ENCODE measurements at places on chromosomes 13 and 19.

DNA sequence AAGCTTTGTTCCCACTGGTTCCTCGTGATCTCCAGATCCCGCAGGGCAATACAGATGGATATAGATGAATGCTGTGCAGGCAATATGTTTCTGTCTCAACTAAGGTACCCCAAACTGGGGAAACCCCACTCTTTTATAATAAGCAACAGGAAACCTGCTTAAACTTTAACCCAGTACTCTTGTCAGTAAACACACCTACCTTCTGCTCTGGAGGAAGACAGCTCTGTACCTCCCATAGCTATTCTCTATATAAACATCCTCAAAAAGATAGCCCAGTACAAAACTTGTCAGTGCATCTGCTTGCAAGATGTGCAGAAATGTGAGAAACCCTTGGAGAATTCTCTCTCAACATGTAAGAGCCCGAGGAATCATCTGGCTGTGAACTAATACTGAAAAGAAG is 583.6 kb downstream of the OLFM4 start:
- no peak for DNase-seq

DNA sequence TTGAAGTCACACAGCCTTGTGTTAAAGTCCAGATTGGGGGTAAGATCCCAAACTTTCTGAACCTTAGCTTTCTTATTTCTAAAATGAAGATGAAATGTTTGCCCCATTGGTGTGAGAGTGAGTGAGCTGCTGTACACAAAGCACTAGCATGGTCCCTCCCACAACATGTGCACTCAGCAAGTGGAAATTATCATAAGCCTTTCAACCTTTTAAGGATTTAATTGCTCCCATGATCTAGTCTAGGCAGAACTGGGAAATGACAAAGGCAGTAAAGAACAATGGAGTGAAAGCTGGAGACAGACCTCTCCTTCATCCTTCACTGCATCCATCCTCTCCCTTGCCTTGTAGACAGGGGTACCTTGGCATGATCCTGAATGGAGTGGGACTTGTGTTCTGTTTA is 76.0 kb upstream of the GPR12 start:
- no peak for DNase-seq

DNA sequence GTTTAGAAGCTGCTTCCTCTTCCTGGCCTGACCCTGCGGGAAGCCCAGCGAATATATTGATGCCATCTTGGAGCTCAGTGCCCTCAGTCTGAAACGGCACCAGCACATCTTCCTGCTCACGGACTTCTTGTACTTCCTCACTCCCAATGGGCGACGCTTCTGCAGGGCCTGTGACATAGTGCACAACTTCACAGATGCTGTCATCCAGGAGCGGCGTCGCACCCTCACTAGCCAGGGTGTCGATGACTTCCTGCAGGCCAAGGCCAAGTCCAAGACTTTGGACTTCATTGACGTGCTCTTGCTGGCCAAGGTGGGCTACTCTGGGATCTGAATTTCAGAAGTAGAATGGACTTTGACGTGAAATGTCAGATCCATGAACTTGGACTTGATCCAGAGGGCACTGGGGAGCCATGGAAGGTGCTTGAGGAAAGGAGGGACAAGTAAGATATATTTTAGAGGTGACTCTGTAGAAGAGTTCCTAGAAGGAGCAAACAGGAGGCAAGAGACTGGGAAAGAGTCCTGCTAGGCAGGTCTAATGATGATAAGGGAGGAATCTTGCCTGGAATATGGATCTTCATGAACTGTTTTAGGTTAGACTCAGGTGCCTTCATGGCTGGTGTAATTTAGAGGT is 38.4 kb upstream of the CYP4F8 start:
- no peak for DNase-seq

DNA sequence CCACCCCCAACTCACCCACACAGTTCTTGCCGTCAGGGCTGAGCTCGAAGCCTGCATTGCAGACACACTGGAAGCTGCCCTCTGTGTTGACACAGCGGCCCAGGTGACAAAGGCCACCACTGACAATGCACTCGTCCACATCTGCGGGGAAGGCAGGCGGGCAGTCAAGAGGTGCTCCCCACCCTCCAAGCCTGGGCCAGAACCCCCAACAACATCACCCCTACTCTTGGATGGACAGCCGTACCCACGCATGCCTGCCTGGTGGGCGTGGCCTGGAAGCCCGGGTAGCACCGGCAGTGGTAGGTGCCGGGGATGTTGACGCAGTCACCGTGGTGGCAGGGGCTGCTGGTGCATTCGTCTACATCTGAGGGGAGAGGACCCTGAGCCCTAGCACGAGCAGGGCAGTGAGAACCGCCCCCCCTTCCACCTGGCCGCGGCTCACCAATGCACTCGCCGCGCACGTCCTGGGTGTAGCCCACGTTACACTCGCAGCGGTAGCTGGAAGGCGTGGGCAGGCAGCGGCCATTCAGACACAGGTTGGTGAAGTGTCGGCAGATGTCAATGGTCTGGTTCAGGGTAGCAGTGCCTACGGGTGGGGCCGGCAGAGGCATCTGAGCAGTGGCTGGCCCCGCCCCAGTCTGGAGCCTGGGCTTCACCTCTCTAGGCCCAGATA is 13.3 kb downstream of the FBN3 start:
- no peak for DNase-seq

DNA sequence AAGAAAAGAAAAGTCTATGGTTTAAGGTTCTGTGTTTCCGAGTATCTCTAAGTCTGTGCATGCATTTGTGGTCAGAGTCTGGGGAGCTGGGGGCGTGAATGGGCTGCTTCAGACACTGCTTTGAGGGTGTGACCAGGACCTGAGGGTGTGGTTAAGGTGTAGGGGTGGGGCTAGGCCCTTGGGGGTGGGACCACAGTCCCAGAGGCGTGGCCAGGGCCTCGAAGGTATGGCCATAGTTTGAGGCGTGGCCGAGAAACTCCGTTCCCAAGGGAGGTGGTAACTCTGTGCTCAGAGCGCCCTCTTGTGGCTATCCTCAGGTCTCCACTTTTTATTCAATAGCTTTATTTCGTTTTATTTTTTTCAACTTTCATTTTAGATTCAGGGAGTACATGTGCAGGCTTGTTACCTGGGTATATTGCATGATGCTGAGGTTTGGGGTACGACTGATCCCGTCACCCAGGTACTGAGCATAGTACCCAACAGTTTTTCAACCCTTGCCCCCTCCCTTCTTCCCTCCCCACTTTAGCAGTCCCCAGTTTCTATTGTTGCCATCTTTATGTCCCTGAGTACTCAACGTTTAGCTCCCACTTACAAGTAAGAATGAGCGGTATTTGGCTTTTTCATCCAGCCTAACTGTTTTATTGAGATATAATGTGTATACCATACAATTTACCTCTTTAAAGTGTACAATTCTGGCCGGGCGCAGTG is 7.0 kb upstream of the CBLC start:
- peak; percentile 95 for DNase-seq

GRCh38 chr19:40221858-40222619 is 3.9 kb upstream of the TTC9B start:
- DNase-seq = peak; percentile 85

DNA sequence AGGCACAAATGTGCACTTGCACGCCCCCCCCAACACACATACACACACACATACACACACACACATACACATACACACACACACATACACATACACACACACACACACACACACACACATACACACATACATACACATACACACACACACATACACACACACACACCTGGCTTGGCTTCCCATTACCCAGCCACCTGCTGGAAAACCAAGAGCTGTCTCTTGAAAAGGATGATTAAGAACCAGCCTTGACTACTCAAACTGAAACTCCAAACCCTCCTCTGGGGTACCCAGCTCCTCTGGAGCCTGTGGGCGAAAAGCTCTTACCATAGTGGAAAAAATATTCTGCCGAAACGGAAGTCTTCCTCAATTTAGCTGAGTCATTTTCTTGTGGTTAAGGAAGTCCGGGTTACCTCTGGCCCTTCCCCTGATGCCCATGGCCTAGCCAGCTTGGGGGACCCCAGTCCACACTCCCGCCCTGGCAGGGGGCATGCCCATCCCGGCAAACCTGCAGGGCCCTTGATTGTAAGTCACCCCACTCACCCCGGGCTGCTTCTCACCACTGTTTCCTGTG is 21.9 kb downstream of the CEBPA start:
- no peak for DNase-seq

- no peak for DNase-seq
Measured at GRCh38 chr19:5567360-5567969, at the start of gene TINCR. TINCR (minus strand) TSS chr19:5567953.

DNA sequence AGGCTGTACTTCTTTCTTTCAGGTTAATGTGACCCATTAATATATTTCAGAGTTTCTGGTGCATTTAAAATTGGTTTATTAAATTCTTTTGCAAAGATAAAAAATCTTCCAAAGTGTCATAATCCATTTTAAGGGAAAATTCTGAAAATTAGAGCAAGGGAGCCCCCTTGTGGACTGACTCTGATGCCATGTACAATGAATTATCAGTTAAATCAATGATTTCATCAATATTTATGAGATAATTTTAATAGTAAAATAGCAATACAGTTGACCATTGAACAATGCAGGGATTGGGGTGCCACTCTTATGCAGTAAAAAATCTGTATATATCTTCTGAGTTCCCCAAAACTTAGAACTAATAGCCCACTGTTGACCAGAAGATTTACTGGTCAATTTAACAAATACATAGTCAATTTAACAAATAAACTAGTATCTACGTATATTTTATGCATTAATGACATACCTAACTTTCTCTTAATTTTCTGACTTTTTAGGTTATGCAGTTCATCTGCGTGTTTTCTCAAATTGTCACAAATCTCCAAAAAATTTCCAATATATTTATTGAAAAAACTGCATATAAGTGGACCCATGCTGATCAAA is 479.1 kb upstream of the MIR17HG start:
- no peak for DNase-seq

DNA sequence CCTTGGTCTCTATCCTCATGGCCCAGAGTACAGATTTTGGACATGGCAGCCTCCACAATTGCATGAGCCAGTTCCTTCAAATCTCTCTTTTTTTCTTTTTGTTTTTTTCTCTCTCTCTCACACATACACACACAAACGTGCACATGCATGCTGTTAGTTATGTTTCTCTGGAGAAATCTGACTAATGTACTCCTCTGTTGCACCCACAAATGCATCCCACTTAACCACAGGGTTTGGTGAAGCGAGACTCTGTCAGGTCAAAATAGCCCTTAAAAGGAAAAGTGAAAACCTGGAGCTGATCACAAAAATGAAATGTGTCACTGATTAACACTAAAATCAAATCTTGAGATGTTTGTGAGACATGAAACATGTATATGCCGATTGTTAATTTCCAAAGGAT is 374.6 kb upstream of the ARGLU1 start:
- no peak for DNase-seq

DNA sequence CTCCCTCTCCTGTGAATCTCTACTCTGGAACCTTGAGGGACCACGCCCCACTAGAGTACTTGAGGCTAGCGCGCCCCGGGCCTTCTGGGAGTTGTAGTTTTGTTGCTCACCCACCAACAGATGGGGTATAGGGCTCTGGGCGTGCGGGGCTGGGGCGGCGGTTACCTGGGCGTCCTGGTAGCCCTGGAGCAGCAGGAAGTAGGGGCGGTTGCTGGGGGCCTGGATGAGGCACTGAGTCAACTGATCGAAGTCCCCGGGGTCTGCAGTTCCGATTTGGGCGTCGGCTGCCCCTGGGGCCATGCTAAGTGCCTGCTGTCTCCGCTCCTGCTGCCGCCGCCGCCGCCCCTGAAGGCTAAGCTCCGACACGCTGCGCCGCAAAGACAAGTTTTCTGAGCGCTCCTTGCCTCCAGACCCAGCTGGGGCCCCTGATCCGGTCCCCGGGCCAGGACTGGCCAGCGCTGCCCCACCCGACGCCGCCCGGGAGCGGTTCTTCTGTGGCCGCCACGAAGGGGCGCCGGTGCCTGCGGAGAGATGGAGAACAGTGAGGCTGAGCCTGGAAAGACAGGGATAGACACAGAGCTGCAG is 5.3 kb downstream of the RASIP1 start:
- DNase-seq = no peak

GRCh38 chr13:110576070-110576394 is 14.5 kb upstream of the RAB20 start:
- no peak for DNase-seq

- DNase-seq = no peak
Measured at GRCh38 chr13:51603716-51604115, 19.5 kb downstream of the WDFY2 start.

GRCh38 chr19:20503476-20503875 is 62.1 kb downstream of the ZNF737 start:
- no peak for DNase-seq

- no peak for DNase-seq
Measured at GRCh38 chr19:21314676-21315075, 14.5 kb downstream of the ZNF708 start.

DNA sequence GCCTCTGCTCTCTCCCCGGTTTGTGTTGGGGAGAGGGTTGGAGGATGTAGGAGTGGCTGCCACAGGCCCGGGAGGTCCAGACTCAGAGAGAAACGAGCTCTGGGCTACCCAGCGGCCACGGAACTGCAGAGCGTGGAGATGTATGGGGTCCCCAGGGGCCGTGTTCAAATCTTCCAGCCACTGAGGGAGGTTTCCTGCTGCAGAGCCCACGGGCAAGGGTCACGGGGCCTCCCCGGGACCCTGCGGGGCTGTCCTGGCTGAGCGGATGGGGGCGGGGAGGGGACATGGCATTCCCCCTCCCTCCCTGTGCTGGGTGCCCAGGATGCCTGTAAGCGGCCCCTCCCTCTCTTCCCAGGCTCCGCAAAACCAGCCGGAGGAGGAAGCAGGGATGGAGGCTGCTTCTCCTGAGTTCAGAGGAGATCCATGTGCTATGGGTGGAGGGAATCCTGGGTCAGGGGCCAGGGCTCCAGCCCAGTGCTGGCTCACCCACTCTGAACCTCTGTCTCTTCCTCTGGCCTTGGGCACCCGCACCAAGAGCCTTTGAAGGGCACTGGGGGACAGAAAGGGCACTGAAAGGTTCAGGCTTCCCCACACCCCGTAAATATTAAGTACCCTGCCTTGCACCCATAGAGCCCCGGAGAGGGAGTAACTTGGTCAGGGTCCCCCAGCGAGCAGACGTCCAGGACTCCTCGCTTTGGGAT is 22.6 kb downstream of the SMIM24 start:
- DNase-seq = no peak

- DNase-seq = no peak
Measured at GRCh38 chr13:99572131-99572530, 70.9 kb downstream of the TM9SF2 start.

DNA sequence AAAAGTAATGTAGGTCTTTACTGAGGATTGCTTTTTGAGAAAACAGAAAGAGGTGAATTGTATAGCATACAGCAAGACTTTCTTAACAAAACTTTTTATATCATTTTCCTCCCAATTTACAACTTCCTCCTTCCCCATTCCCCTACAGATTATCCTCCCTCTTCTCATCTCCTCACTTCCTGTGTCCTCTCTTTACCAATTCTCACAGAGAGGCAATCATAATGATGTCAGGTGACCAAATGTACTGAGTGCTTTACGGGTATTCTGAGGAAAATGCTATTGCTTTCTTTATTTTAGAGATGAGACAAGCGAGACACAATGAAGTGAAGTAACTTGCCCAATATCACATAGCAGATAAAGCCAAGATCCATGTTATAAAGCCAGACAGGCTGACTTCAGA is 1.7 kb upstream of the MTMR6 start:
- no peak for DNase-seq

GRCh38 chr19:38317104-38317612 is 1.4 kb upstream of the YIF1B start:
- DNase-seq = no peak

- no peak for DNase-seq
Measured at GRCh38 chr13:112241288-112241687, 134.9 kb upstream of the SPACA7 start.
